ENCODE measurements at places on chromosomes 6 and 20.

DNA sequence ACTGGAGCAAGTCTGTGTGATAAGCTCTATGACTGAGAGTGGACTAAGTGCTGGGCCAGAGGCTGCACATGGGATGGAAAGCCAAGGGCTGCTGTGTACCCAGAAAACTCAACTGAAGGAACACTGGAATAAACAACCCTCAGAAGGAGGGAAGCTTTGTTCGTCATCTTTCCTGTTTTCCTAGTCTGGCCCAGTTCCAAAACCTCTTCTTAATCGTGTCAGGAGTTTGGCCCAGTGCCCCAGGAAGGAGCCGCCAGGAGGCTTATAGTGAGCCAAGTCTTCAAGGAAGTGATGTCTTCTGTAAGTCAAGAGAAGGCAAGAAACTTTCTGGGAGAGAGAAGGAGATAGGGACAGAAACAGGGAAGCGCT lies 23.3 kb upstream of the TOP1 start:
- no peak for DNase-seq

DNA sequence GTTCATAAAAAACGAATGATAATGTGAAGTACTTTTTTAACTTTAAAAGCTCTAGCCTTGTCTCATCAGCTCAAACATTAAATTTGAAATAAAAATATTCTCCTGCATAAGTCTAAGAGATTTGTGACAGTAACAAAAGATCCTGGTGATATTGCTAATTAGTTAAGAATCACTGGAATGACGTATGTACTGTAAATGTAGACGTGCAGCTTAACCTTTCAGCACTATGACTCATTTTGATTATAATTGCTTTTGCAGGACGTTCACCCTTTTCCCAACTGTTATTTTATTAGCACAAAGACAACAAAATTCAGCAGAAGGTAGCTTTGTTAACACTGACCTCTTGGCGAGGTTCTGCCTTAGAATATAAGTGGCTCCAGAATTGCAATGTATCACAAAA lies 68.6 kb downstream of the TENT5A start:
- no peak for DNase-seq

- no peak for DNase-seq
Measured at GRCh38 chr6:39342692-39343395, 20.3 kb upstream of the KCNK16 start.

DNA sequence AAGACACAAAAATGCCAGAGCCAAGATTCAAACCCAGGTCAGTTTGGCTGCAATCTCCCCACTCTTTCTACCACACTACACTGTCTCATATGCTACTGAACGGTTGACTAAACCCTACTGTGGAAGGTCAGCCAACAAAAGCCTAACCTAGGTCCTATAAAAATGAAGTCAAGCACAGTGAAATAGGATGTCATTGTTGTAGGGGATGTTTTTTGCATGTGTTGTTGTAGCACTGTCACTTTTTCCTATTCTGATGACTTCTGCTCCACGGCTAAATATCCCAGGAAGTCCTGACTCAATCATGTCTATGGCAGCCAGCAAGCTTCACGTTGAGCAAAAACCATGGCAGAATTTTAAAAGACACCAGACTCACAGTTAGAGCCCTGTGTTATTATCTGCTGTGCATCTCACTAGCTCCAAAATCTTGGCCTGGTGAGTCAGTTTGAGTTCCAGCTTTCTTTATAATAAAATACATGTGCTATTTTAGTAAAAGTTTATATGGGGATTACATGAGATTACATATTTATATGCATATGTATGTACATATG lies 322.1 kb upstream of the NT5E start:
- DNase-seq, result no peak

GRCh38 chr6:4270776-4271175 lies 135.4 kb upstream of the ECI2 start:
- no peak for DNase-seq

GRCh38 chr20:36573798-36574365 lies 485 bp downstream of the TGIF2 start:
- DNase-seq, result no peak

- DNase-seq, result peak; percentile 94
Measured at GRCh38 chr6:158869826-158870648, 50.9 kb upstream of the EZR start.

DNA sequence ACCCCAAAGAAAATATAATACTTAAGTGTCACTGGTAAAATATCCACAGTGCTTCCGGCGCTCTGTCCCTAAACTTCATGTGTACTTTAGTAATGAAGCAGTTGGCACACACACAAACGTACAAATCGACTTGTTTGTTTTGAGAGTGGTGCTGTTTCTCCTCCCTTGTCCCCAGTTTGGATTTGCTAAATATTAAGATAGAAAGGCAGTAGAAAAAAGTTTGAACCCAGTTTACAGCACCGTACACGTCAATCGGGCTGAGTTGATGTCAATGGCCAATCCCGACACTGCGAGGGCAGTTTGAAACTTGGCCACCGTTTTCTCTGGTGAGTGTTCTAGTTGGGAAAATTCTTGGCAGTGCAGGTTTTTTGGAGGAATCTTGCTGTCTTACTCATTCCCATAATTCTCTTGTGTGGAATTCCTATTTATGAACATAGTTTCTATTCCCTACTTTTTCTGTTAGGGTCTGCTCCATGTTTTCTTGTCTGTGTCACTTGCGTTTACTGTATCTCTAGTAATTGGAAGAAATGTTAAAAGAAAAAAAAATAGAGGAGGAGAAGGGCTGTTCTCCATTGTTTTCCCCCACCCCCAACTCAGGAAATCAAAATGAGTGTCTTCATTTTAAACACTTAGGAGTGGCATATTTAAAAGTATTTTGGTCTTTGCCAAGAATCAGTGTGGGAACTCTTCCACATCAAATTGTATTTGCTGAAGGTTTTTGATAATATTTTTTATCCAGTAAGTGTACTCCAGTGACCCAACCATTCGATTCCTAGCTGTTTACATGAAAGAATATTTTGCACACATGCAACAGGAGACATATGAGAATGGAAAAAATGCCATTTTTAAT lies 72.3 kb downstream of the OR2B2 start:
- DNase-seq, result no peak

DNA sequence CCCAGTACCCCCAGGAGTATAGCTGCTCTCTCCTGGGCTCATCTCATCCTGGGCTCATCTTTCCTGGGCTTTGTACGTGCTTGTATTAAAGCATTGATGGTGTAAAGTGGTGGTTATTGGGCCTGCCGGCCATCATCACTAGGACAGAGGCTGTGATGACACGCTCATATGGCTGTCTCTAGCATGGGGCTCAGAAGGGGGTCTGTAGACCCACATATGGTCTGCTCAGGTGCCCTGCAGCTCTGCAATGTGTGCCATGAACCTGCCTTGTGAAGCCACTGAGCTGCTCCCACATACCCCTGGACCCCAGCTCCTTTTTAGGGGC lies 143.4 kb downstream of the CDC5L start:
- DNase-seq, result no peak

DNA sequence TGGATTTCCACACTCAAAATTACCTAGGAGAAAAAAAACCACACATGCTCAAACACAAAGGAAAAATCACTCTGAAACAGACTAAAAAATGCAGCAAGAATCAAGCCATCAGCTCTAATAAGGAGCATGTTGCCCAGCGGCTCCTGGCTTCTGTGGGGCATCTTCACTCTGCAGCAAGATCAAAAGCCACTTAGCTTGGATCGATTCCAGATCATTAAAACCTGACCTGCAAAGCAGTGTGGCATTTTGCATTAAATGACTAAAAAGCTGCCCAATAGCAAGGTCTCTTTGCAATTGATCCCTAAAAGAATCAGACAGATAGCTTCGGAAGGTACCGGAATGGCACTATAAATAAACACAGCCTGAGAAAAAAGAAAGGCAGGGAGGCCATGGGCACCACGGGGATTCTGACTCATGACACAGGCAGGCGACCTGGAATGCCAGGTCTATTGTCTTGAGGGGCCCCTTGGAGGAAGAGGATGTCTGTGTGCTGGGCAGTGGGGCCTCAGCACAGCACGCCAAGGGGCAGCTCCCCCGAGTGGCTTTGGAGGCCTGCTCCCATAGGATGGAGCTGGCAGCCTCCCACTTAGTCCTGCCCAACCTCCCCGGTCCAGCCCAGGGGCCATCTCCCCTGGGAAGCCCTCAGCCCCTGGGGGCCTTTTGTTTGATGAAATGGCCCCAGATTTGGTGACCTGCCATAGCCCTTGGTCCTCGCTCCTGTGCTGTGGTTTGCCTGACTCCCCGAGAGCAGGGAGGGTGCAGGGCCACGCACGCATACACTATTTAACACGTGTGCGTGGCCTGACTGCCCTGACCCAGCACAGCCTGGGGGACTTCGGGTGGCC lies 7.6 kb downstream of the LEMD2 start:
- no peak for DNase-seq

- DNase-seq, result no peak
Measured at GRCh38 chr6:154993026-154993425, 2.1 kb upstream of the TIAM2 start.

- DNase-seq, result no peak
Measured at GRCh38 chr6:156601152-156602065, 175.8 kb upstream of the ARID1B start.

GRCh38 chr20:57928181-57928967 lies 218.6 kb upstream of the PMEPA1 start:
- no peak for DNase-seq

DNA sequence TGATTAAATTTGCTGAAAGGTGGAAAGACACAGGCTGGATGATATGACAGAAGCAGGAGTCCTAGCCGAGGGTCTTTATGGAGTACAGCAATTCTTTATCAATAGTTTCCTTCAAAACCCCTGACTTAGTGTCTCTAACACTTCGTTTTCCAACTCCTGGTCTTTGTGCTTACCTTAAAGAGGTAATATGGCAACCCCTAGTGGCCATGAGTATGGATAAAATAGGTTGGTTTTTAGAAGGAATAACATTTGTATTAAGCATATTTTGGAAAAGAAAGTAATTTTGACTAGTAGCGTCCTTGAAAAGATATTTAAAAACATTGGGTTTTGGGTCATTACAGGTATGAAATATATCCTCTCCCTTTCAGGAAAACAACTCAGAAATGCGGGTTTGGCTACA lies 51.9 kb downstream of the VGLL2 start:
- no peak for DNase-seq

DNA sequence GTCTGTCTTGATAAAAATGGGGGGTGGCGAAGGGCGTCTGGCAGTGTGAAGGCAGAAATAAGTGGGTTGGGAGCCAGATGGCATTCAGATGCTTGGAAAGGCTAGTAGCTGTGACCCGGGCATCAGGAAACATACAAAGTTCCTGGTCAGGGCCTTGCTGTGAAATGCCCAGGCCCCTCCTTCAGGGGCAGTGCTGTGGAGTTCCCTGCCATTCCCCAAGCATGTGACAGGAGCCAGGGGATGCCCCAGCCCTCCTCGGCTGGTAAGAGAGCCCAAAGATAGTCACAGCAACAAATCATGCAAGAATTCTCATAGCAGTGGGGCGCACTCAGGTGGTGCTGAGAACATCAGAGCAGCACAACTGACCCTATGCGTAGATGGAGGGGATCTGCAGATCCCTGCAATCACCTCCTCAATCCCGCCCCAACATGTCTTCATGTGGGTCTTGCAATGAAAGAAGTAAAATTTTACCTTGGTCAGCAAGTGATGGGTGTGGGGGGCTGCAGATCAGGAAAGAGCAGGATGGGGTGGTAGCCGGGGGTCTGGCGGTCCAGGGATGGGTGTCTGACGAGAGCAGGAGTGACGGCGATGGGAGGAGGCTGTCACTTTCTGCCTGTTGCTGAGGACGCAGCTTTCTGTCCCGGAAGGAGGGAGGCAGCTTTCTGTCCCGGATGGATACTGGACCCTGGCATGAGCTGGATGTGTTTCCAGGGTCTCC lies 39.5 kb downstream of the SLC22A1 start:
- no peak for DNase-seq

- DNase-seq, result no peak
Measured at GRCh38 chr6:161407581-161407980, 133.7 kb upstream of the AGPAT4 start.

- no peak for DNase-seq
Measured at GRCh38 chr6:84042603-84043002, 9.0 kb downstream of the MRAP2 start.

DNA sequence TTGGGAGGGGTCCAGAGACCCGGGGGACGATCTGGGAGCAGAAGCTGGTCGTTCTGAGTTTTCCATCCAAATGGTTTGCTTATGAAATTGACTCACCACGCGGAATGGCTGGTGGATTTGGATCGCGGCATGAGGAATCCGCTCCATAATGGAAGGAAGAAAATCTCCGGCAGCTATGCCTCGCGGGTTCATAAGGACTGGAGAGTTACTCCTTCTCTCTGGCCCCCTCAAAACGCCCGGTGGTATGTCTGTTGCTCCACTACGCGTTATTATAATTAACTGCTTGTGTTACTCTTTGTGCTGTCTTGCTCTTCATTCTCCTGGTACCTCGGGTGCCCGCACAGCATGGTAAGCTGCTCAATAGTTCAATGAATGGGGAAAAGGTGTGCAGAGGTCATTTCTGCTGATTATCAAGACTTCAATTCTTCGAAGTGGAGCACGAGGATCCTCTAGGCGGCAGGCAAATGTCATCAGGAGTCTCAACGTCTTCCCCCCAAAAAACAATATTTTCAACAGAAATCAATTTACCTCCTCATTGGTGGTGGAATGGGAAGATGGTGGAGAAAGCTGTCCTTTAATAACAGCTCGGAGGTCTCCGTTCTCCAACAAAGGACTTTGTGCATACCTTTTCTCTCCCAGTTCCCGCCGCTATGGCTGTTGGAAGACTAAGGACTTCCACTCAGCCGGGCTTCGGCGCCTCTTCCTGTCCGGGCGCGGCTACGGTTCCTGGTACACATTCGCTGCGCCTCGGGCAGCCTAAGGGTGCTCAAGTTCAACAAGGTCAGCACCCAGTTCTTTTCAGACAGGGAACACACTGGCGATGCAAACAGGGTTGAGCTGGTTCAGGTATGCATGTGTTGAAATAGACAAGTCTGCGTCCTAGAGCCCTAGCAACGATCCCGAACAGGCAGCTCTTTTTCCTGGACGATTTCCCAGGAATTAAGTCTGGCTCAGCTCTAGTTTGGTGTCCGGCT lies 9.2 kb upstream of the PRSS16 start:
- DNase-seq, result no peak

- DNase-seq, result no peak
Measured at GRCh38 chr6:3831761-3832530, 17.2 kb upstream of the FAM50B start.

- no peak for DNase-seq
Measured at GRCh38 chr6:80348263-80348662, 241.8 kb downstream of the BCKDHB start.

DNA sequence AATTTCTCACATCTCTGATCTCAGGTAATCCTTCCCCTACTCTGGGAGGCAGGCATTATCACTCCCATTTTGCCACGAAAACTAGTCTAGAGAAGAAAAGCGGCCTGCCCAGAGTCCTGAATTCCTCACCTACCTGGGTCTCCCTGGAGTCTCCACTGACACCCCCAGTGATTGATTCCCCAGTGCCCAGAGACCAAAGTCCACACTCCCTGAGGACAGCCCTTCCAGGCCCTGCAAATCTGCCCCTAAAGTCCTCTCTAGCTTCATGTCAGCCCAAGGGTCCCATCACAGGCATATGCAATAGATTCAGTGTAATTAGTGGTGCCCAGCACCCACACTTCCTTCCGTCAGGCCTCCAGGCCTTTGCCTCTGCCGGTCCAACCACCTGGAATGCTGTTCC lies 47.2 kb downstream of the MAFB start:
- no peak for DNase-seq

- DNase-seq, result no peak
Measured at GRCh38 chr6:105372849-105373182, 30.1 kb downstream of the PREP start.
